Muscle of back (tissue), 13 donors: ENCODE measurements at places on chromosomes 11 and 22. TPM values are rescaled to one million over a fixed set of nuclear protein-coding genes. Genes with fewer than 3 reads are reported as not detected.

The KRTAP5-1 gene
- polyA plus RNA-seq, result 1.3 TPM

The CAVIN3 gene
- polyA plus RNA-seq, result 42.7 TPM

DNA sequence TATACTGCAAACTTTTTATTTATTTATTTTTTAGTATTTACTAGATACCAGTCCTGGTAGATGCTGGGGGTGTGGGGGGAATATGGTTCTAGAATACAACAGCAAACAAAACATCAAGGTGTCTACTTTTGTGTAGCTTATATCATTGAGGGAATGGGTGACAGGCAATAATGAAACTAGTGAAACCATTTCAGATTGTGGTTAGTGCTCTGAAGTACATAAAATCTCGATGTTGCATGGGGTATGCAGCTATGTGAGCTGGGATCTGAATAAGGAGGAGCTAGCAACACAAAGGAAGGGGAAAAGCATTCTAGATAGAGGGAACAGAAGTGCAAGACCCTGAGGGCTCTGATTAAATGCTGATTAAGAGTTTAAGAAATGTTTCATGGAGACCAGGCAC lies 103.5 kb downstream of the WT1 start:
- no peak for DNase-seq

The TMPRSS5 gene
- polyA plus RNA-seq, result 0.93 TPM

The SYT13 gene
- 0.37 TPM for polyA plus RNA-seq

DNA sequence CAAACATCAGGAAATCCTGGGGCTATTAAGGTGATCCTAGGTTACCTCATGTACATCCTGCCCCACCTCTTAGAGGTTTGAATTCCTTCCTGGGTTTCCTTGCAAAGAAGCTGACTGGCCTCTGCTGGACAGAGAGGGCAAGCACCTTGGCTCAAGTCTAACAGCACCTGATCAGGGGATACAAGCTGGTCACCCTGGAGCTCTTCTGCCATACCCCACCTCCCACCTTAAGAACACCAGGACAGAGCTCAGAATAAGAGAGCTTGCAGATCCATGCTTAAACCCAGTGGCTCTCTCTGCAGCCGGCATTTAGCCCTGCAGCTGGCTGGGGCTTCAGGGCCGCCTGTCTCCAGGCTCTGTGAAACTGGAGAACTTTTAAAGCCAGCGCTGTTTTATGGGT lies 386.6 kb upstream of the NARS2 start:
- no peak for DNase-seq

- no peak for DNase-seq
Observed at GRCh38 chr11:112620621-112621394, 340.4 kb upstream of the NCAM1 start.

GRCh38 chr11:132438418-132438817 lies 1068.0 kb downstream of the NTM start:
- no peak for DNase-seq

The ARHGAP8 gene
- 0.78 TPM for polyA plus RNA-seq

DNA sequence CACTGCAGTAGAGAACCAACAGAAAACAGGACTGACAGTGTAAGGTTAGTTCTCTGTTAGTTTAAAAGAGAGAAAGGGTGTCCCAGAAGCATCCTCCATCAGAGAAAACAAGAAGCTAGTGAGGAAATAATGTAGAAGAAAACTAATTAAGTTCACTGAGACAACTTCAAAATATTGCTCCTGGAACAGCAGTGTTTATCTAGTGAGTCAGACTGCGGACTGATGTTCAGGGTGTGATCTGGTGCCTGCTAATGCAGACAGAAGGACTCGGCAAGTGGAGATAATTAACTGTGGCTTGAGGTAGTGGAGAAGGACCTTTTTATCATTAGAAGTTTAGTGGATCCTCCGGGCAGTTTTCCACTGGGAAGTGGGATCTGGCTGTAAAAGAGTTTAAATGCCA lies 55.4 kb downstream of the CDON start:
- DNase-seq, result no peak

The PAMR1 gene
- 18.3 TPM for polyA plus RNA-seq

The SMTNL1 gene
- polyA plus RNA-seq, result 222 TPM

The RASL10A gene
- polyA plus RNA-seq, result 1.2 TPM

DNA sequence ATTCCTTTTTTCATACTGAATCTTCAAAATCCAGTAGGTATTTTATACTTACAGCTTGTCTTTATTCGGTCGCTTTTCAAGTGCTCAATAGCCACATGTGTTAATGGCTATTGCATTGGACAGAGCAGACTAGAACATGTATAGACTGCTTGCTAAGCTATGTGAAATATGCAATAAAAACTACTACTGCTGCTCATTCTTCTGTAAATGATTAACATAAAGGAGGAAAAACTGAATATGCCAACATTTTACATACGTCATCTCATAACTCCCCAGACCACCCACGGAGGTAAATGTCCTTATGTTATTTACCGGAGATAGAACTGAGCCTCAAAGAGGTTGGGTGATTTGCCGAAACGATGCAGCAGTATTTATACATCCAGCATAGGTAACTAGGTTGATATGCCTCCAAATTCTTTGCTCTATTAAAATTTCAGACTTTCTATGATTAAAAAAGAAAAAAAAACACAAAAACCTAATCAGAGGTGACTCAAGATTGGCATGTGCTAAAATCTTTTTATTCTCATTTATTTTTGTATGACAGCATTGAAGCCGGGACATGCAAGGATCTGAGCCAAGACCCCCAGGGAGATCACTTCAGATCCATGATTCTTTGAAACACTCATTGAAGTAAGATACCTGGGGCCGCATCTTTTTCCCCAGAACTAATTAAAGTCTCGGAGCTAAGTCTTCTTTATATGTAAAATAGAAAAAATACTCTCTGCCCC lies 78.5 kb upstream of the OR5AK2 start:
- DNase-seq, result no peak

- no peak for DNase-seq
Observed at GRCh38 chr11:30758518-30758917, 172.4 kb upstream of the MPPED2 start.

- DNase-seq, result no peak
Observed at GRCh38 chr11:43835104-43835503, 45.5 kb upstream of the ALKBH3 start.

The SAA1 gene
- polyA plus RNA-seq, result not detected

DNA sequence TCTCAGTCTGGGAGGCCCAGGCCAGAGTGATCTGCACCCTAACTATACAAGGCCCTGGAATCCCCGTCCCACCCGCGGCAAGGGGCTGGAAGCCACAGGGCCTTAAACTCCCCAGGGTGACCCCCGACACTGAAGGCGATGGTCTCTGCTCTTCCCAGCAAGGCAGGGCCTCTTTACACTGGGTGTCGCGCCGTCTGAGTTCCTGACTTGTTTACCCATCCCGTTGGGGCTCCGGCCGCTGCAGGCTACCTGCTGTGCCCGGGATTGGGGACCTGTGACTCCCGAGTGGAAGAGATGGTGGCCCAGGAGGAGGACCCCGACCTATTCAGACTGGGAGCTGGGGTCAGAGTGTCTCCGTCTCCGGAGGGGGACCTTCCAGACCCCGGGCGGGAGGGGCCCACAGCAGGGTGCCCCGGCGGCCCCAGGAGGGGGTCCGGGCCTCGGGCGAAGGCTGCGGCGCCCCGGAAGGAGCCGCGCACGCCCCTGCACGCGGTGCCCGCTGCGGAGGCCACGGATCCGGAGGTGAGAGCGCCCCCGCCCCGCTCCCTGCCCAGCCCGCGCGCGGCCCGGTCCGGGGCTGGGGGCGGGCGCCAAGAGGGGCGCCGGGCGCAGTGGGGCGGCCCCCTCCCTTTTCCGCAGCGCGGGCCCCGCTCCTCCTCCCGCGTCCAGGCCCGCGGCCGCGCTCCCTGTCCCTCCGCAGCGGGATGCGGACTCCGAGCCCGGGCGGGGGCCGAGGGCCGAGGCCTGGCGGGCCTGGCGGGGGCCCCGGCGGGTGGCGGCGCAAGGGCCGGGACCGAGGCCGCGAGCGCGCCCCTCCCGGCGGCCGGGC lies 560 bp upstream of the MPPED1 start:
- DNase-seq, result no peak

The SLCO2B1 gene
- polyA plus RNA-seq, result 10.8 TPM

The MPZL3 gene
- 0.71 TPM for polyA plus RNA-seq

GRCh38 chr11:76095891-76096290 lies 110.4 kb downstream of the WNT11 start:
- DNase-seq, result no peak

- no peak for DNase-seq
Observed at GRCh38 chr22:17106161-17106784, 14.9 kb downstream of the TMEM121B start.

The MUC2 gene
- polyA plus RNA-seq, result not detected

DNA sequence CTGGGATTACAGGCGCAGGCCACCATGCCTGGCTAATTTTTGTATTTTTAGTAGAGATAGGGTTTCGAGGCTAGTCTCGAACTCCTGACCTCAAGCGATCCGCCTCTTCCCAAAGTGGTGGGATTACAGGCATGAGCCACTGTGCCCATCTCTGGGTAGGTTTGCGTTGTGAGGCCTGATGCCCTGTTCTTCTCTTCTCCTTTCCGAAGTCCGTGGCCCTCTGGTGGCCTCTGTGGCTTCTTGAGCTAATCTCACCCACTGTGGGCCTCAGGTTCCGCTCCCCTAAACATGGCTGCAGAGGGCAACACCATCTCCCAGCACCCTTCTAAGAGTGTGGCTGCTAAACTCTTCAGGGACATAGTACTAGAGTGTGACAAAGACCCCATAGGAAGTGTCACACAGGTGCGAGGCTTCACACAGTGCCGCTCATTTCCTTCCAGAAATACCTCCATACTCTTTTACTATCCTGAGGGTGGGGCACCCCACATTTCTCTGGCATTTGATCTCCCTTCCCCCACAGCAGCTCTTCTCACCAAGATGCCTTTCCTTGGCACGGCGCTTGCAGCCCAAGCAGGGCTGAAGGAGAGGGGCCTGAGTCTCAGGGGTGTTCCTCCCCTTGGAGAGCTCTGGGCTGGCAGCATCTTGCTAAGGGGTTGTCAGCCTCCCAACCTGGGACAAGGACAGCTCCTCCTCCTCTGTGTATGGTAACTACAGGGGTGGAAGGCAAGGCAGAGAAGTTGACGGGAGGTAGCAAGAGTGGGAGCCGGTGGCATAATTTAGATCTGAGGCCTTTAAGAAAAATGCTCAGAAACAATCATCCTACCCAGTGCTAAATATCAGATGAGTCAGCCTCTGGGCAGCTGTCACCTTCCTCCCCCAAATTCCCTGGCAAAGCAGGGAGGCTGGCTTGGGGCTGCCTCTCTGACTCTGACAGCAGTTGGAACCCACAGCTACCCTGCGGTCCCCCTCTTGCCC lies 6.1 kb downstream of the THY1 start:
- DNase-seq, result no peak

The TSGA10IP gene
- polyA plus RNA-seq, result not detected

- no peak for DNase-seq
Observed at GRCh38 chr11:16554361-16554760, 184.1 kb upstream of the C11orf58 start.

GRCh38 chr11:112558691-112559090 lies 298.0 kb upstream of the PLET1 start:
- DNase-seq, result no peak

The UPK3A gene
- not detected for polyA plus RNA-seq

GRCh38 chr22:50343541-50343935 lies 411 bp downstream of the PPP6R2 start:
- no peak for DNase-seq

The OR4C5 gene
- polyA plus RNA-seq, result not detected

DNA sequence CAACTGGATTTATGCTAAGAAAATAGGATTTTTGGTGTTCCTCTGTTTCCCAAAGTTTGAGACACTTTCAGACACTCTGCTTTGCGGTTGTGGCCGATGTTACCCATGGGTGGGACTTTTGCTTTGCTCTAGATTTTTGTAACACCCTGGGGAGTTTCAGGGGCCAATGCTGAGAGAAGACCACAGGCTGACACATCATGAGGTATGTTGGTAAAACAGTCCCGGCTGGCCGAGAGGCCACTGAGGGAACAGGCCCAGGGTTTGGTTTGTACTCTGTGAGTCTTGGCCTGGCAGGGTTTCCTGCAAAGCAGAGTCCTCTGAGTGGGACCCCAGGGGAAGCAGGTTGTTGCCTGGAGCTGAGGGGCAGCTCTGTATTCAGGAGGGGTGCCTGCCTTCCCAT lies 78.5 kb upstream of the PITPNB start:
- DNase-seq, result no peak

The TSPAN32 gene
- polyA plus RNA-seq, result 5.4 TPM

DNA sequence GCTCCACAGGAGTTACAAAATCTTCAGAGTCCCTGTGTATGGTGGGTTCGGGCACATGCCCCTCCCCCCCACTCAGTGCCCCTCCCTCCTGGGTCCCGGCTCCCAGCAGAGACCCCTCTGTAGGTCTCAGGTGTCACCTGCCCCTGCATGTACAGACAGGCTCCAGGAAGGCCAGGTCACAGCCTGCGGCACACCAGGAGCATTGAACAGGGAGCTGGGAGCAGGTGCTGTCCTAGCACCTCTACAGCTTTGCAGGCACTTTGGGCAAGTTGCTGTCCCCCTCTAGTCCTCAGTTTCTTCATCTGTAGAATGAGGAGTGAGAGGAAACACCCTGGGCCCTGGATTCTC lies 80.1 kb upstream of the RTL6 start:
- DNase-seq, result no peak

DNA sequence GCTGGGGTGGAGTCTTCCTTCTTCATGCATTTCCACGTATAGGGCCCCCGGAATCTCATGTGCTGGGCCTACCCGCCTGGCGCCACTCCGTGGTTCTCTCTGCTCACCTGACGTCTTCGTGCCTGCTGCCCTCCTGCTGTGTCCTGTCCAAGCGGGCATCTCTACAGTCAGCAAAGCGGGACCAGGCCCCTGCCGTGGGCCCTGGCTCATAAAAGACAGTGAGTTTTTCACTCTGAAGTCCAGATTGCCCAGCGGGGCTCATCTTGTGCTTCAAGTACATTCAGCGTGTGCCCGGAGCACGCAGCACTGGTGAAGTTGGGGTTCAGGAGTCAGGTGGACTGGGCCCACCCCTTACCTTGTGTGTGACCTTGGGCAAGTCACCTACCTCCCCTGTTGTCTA lies 17.4 kb downstream of the C11orf24 start:
- no peak for DNase-seq

DNA sequence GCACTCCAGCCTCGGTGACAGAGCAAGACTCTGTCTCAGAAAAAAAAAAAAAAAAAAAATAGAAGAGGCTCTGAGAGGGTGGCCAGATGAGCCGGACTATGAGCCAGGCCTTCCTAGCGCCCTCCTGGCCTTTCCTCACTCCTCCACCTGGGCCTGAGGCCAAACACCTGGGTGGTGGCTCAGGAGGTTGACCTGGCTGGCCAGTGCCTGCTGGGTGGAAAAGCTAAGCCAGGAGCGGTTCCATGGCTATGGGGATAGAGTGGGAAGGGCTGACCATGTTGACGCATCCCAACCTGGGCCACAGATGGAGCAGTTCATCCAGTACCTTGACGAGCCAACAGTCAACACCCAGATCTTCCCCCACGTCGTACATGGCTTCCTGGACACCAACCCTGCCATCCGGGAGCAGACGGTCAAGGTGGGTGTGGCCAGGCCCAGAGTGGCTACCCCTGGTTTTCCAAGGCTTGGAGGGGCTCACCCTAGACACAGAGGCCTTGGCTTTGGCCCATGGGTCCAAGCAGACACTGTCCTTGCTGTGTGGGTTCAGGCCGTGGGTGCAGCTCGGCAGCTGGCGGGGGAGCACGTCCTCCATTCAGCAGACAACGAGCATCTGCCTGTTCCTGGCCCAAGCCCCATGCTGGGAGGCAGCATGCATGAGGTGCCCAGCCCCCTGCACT lies 7.6 kb downstream of the SCYL1 start:
- no peak for DNase-seq

The PRR5L gene
- 6.7 TPM for polyA plus RNA-seq
